ENCODE measurements at places on chromosomes 2 and 18.

- no peak for DNase-seq
These were observed 1403.3 kb upstream of the SLC39A10 start for GRCh38 chr2:194253528-194254259.

GRCh38 chr2:164073101-164074074, 337.6 kb upstream of the FIGN start:
- no peak for DNase-seq

DNA sequence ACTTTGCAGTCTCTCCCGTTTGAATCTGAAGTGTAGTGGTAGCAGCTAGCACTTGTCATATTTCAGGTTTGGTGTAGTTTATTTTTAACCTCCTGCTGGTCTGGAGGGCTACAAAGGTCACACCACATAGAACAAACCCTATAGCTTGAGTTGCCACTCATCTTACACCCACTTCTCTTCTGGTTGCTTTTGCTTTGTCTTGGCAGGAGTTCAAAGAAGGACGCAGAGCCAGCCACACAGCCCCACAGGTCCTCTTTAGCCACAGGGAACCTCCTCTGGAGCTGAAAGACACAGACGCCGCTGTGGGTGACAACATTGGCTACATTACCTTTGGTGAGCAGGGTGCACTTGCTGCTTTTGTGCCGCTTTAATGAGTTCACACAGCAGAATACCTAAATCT, 15.6 kb upstream of the GPBAR1 start:
- DNase-seq = no peak

- no peak for DNase-seq
These were observed 937.7 kb downstream of the CPS1 start for GRCh38 chr2:211494085-211494484.

- no peak for DNase-seq
These were observed 645.7 kb downstream of the SLC4A3 start for GRCh38 chr2:220273082-220273481.

Measured in urothelium cell line (cell line).